Effector memory CD4-positive, alpha-beta T cell (primary cell): ENCODE measurements at places on chromosomes 13 and 19.

DNA sequence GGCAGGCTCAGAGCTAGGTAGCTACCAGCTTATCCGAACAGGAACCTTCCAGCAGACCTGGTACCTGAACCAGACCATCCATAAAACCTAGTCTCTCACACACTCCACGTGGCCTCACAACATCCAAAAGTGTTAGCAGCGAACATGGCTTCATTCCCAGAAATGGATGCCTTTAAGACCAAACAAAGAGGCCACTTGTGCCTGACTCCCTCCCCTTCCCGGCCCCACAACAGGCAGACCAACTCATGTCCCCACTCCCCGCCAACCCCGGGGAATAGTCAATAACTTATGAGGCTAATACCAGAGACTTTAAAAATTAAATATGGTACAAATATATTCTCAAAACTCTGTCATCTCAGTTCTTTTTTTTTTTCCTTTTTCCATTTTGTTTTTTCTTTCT lies 46.2 kb downstream of the ZNF557 start:
- H3K4me1 ChIP-seq, result no peaks in the 10 kb centered on the region
- no peaks in the 10 kb centered on the region for H3K36me3 ChIP-seq
- no peaks in the 10 kb centered on the region for H3K27me3 ChIP-seq
- H3K4me3 ChIP-seq, result no peak overlapping the region
- DNase-seq, result no peak
- no peak overlapping the region for H3K27ac ChIP-seq

DNA sequence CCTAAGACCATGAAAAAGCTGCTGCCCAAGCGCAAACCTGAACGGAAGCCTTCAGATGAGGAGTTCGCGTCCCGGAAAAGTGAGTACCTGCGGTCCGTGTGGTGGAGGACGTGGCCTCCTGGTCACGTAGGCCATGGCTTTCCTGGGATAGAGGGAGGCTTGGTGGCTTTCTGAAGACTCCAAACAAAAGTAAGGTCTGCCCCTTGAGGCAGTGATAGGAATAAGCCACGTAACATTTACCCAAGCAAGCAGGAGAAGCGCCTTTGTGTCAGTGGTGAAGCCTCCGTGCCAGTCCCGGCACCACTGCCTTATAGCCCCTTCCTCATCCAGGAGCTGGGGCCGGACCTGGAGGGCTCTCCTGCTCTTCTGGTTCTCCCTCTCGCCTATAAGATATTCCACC lies 34.3 kb upstream of the TEX29 start:
- no peaks in the 10 kb centered on the region for H3K4me1 ChIP-seq
- no peak overlapping the region for H3K4me3 ChIP-seq
- H3K27ac ChIP-seq, result no peak overlapping the region
- H3K36me3 ChIP-seq, result peaks cover 69% of the 10 kb centered on the region
- DNase-seq, result no peak
- H3K27me3 ChIP-seq, result no peaks in the 10 kb centered on the region

GRCh38 chr19:1725100-1726064 lies 27.9 kb upstream of the ONECUT3 start:
- DNase-seq, result no peak
- no peaks in the 10 kb centered on the region for H3K36me3 ChIP-seq
- peaks cover 11% of the 10 kb centered on the region for H3K4me1 ChIP-seq
- peak overlapping the region; percentile 40 for H3K4me3 ChIP-seq
- peaks cover 5% of the 10 kb centered on the region for H3K27me3 ChIP-seq

GRCh38 chr19:40640744-40641143 lies 39.6 kb downstream of the LTBP4 start:
- H3K4me3 ChIP-seq, result no peak overlapping the region
- no peak for DNase-seq
- no peaks in the 10 kb centered on the region for H3K27me3 ChIP-seq
- H3K36me3 ChIP-seq, result no peaks in the 10 kb centered on the region

DNA sequence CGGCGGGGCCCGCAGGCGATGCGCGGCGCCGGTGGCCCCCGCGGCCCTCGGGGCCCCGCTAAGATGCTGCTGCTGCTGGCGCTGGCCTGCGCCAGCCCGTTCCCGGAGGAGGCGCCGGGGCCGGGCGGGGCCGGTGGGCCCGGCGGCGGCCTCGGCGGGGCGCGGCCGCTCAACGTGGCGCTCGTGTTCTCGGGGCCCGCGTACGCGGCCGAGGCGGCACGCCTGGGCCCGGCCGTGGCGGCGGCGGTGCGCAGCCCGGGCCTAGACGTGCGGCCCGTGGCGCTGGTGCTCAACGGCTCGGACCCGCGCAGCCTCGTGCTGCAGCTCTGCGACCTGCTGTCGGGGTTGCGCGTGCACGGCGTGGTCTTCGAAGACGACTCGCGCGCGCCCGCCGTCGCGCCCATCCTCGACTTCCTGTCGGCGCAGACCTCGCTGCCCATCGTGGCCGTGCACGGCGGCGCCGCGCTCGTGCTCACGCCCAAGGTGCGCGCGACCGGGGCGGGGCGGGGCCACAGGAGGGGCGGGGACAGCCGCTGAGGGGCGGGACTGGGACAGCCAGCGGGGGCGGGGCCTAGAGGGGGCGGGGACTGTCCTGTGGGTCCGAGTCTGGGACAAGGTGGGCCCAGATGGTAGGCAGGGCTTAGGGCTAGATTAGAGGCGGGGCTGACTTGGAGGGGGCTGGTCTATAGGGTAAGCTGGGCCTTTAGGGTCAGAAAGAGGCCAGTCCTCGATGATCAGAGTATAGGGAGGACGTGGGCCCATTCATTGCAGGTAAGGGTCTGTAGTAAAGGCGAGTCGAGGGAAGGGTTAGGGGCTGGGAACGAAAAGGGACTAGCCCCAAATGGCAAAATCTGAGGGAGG lies 5.1 kb downstream of the GRIN2D start:
- H3K27ac ChIP-seq, result no peak overlapping the region
- peak; percentile 71 for DNase-seq
- H3K36me3 ChIP-seq, result no peaks in the 10 kb centered on the region
- peaks cover 27% of the 10 kb centered on the region for H3K27me3 ChIP-seq
- H3K4me3 ChIP-seq, result peak overlapping the region; percentile 49

GRCh38 chr13:69331245-69331644 lies 776.4 kb upstream of the ATXN8OS start:
- H3K27me3 ChIP-seq, result no peaks in the 10 kb centered on the region
- H3K27ac ChIP-seq, result no peak overlapping the region
- H3K4me1 ChIP-seq, result no peaks in the 10 kb centered on the region
- H3K36me3 ChIP-seq, result no peaks in the 10 kb centered on the region
- no peak overlapping the region for H3K4me3 ChIP-seq
- no peak for DNase-seq

DNA sequence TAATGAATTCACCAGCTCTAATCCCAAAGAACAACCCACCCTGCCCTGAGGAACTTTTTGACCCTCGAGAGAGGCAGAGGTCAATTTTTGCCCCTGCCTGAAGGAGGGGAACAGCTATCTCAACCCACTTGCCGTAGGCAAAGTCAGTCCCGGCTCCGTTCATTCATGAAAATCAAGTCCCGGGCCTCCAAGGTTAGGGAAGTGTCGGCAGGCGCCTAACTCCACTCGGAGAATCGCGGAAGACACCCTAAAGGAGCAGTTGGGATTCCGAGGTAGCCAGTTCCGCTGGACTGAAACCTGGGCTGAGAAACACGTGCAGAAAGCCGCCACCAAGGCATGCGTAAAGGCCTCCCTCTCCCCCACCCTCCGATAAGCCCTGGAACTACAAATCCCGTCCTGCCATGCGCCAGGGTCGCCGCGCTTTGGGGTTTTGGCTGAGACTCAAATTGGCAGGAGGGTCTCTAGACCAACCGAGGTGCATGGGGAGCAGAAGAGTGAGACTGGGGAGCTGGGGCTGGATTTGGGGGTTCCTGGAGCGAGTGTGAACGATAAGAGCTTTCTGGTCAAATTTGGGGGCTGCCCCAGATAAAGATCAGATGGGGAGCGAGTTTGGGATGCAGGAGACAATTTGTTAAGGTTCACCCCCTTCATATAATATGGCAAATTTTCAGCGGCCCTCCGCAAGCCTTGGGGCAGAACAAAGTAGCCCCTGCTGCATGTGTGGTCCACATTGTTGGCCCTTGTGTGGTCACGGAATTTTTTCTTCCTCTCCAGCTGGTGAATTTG lies at the start of gene TNPO2:
TSS of gene TNPO2 (minus strand) at position 292 of the 786 bp plus-strand sequence. CDS start 2,955 bp downstream, outside the sequence.
- H3K27ac ChIP-seq, result peak within 1 kb of the TSS; percentile 75
- H3K27me3 ChIP-seq, result no peaks in the 10 kb centered on the region
- H3K36me3 ChIP-seq, result peaks cover 10% of the 10 kb centered on the region
- peak; percentile 26 for DNase-seq
- peaks cover 19% of the 10 kb centered on the region for H3K4me1 ChIP-seq

DNA sequence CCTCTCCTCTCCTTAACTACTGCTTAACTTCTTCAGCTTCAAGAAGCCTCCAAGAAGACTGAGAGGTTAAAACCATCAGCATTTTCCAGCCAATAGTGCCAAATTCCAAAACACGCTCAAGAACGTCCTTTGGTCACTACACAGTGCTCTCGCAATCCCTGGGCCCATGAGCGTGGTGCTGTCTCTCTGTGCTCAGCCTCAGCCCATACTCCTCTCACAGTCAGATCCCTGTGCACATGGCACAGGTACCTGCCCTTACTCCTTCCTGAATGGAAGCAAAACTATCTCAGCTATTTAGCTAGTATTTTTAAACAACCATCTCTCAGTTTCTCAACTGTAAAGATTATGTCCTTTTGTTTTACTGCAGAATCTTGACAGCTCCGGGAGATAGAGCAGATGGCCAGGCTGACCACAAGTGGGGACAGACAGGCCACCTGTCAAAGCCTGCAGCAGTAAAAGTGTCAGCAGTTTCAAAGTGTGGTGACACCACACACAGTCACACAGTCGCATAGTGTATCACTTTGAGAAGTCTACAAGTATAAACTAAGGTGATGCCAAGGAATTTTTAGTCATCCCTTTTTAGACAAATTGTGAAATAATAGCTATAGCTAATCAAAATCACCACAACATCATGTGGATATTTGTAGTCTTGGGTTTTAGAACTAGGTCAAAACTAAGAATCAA lies 35.7 kb downstream of the DZIP1 start:
- no peaks in the 10 kb centered on the region for H3K27me3 ChIP-seq
- no peak overlapping the region for H3K27ac ChIP-seq
- H3K4me1 ChIP-seq, result no peaks in the 10 kb centered on the region
- DNase-seq, result no peak
- H3K36me3 ChIP-seq, result no peaks in the 10 kb centered on the region

- no peaks in the 10 kb centered on the region for H3K4me1 ChIP-seq
- no peaks in the 10 kb centered on the region for H3K27me3 ChIP-seq
- no peaks in the 10 kb centered on the region for H3K36me3 ChIP-seq
- no peak overlapping the region for H3K27ac ChIP-seq
- no peak for DNase-seq
Observed at GRCh38 chr13:75961911-75962310, 325.8 kb downstream of the LMO7 start.

DNA sequence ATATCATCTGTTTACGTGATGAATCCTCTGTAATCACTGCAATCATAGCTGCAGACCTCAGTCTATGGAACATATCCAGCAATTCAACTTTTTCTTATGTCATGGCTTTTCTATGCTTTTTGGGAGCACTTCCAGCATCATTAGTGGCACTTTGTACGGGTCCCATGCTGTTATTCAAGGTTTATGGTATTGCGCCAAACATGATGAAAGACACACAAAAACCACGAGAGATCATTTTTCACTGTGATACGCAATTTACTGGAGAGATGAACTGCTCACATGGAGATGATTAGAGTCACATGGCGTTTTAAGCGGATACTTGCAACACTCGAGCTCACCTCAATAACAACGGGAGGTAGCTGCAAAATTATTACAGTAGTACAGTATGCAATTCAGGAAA lies 2101.7 kb upstream of the PCDH20 start:
- H3K4me3 ChIP-seq, result no peak overlapping the region
- no peaks in the 10 kb centered on the region for H3K36me3 ChIP-seq
- no peak overlapping the region for H3K27ac ChIP-seq
- DNase-seq, result no peak

DNA sequence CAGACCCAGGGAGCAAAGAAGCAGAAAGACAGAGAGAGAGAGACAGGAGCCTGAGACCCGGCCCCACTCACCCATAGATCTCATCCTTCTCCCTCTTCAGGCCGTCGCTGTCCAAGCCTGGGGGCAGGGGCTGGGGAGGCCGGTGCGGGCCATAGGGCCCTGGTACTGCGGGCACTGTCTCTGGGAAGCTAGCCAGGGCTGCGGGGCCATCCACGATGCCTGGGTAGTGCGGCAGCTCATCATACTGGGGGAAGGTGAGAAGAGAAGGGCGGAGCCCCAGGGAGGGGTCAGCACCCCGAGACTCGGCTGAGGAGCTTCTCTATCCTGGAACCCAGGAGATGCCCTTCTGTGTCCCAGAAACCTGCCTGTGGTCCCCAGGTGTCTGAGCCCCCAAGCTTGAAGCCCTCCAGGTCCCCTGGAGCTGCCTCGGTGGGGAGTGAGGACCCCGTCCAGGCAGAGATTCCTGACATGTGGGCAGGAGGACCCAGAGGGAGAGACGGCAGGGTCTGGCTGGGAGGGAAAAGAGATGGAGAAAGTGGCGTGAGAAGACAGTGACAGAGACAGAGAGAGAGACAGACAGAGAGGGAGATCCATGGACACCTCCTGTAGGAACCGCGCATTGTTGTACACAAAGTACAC lies 2.1 kb downstream of the MEIS3 start:
- H3K4me1 ChIP-seq, result peaks cover 23% of the 10 kb centered on the region
- peaks cover 38% of the 10 kb centered on the region for H3K27me3 ChIP-seq
- H3K4me3 ChIP-seq, result no peak overlapping the region
- no peak overlapping the region for H3K27ac ChIP-seq
- no peak for DNase-seq
- H3K36me3 ChIP-seq, result no peaks in the 10 kb centered on the region
